ENCODE measurements at places on chromosomes 7 and 10.

GRCh38 chr7:108592646-108593201, 23.1 kb downstream of the DNAJB9 start:
- DNase-seq: no peak

DNA sequence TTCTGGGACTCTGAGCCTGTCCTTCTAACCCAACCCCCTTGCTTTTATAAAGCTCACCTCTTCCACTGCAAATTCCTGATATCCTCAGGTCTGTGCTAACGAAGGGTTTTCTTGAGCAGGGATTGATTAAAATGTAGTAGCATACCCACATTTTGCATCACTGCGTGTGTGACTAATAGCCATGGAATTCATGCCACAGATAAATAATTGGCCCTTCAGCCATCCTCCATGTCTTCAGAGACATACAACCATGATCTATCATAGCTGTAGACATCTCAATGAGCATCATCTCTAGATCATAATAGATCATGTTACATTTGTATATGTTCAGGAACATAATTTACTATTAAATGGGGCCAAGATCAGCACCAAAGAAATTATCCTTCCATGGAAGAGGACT, 990.3 kb downstream of the KCNMA1 start:
- no peak for DNase-seq

GRCh38 chr7:115191526-115191925, 269.6 kb downstream of the MDFIC start:
- no peak for DNase-seq

GRCh38 chr7:24788961-24789576, 31.8 kb upstream of the GSDME start:
- DNase-seq: no peak

GRCh38 chr10:121830101-121830500, 97.7 kb downstream of the ATE1 start:
- no peak for DNase-seq

DNA sequence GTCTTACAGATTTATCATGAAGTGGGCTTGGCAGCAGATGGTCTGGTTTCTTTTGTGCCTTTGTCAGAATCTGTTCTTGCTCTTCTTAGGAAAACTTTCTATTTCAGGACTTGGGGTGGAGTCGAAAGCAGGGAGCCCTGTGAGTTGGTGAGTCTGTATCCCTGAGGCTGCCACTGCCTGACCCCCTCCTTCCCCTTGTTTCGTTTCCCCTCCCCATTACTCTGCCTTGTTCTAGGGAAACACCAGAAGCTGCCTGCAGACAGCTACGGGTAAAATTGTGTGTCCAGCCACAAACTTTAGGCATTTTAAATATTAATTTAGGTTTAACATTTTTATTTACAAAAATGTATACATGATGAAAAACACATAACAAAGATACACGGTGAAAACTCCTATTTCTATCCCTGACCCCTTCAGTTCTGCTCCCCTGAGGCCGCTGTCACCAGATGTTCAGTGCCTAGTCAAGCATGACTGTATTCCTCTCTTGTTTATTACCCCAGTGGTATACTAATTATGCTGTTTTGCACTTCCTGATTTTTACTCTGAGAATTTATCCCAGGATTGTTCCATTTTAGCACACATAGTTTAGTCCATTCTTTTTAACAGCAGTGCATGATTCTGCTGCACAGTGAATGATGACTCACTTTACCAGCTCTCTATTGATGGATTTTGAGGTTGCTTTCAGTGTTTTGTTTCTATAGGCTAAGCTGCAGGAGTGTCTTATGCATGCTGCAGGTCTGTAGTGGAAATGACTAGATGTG, 9.1 kb downstream of the TSPAN14 start:
- DNase-seq: no peak

- DNase-seq: no peak
Observed at GRCh38 chr7:1354661-1355567, 104.4 kb downstream of the MICALL2 start.

DNA sequence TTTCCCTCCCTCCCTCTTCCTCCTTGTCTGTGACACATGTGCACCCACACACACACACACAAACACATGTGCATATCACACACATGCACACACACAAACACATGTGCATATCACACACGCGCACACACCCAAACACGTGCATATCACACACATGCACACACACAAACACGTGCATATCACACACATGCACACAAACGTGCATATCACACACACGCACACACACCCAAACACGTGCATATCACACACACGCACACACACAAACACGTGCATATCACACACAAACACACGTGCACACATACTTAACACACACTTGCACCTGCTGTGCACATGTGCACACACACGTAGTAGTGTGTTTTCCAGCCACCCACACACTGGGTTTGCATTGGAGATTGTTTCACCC, 29.4 kb upstream of the KNDC1 start:
- DNase-seq: no peak

- DNase-seq: no peak
Observed at GRCh38 chr10:88080213-88080612, 216.8 kb downstream of the PTEN start.

DNA sequence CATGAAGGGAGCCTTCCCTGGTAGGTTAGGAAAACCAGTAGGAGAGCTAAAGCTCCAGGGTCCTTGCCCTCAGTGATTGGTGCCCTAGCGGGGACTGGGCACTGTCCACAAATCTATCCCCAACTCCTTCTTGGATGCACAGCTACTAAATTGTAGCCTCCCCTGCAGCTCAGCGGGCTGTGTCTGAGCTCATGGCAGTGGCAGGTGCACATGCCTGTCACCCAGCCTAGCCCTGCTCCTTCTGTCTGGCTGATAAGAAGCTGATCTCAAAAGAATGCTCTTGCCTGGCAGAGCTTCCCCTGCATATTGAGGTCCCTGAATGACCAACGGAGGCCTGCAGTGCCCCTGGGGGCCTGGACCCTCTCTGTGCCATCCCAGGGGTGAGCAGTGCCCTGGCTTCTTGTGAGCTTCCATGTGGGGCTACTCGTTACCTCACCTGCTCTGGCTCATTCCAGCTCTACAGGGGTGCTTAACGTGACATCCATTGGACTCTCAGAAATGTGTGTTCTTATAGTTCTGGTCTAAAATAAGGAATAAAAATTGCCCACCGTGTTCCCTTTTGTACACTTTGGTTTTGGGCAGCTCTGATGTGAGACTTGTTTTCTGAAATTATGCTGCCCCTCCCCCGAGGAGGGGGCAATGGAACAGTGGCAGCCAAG, 59.8 kb upstream of the ANTXRL start:
- no peak for DNase-seq

DNA sequence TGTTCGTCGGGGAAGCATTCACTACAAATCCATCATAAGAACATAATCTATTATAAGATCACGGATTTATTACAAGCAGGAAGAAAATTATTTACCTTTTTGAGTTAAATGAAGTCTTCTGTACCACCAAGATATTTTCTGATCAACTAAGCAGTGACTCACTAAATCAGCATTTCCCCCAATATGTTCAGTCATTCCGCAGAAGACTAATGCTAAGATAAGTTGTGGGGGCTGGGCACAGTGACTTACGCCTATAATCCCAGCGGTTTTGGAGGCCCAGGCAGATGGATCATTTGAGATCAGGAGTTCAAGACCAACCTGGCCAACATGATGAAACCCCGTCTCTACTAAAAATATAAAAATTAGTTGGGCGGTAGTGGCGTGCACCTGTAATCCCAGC, 144.2 kb upstream of the EGR2 start:
- DNase-seq: no peak

DNA sequence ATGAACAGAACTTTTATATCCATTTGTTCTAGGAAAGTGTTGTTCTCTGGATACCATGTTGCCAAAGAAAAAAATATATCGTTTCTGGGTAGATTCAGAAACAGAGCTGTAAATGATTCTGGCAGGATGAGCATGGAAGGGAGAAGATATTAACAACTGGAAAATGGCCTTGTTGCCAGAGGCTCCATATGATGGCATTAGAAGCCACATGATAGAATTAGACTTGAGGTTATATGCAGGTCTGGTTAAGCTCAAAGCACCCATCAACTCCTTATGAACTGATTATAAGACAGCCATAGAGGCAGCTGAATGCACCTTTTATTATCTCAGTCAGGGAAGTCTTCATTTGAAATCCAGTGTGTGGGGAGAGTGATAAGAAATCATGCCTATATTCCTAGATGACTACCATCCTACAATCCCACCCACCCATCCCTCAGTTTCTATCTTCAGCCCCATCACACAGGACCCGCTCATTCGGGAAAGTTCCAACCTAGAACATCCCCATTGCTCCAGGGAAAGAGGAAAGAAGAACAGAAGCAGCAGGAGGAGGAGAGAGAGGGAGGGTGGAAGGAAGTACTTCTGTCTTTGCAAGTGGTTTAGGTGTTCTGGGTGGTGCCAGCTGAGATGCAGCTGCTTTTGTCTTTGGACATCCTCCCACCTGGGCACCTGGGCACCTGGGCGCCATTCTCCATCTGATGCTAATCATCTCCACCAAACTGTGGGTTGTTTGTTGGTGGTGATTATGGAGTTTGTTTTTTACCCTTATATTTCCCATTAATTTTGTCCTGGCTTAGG, 25.5 kb upstream of the TRIL start:
- no peak for DNase-seq

DNA sequence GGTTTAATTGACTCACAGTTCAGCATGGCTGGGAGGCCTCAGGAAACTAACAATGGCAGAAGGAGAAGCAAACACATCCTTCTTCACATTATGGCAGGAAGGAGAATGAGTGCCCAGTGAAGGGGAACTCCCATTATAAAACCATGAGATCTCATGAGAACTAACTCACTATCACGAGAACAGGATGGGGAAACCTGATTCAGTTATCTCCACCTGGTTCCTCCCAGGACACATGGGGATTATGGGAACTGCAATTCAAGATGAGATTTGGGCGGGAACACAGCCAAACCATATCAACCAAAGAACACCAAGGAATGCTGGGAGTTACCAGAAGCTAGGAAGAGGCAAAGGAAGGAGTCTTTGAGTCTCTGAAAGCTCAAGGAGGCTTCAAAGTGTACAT, 94.3 kb downstream of the IPMK start:
- no peak for DNase-seq

DNA sequence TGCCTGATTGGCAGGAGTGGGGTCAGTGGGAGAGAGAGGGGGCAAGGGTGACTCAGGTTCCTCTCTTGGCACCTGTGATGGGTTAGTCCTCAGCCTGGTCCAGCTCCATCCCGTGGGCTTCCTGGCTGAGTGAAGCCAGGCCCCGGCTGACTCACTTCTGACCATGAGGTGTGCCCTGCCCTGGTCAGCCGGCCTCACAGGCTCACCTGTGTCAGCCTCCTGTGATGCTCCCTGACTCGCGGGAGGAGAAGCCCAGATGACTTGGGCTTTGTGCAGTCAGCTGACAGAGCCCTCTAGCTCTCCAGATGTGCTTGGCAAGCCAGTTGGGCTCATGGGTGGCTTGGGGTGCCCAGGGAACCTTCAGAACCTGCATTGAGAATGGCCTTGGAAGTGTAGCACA, 16.0 kb upstream of the PPIF start:
- DNase-seq: no peak

DNA sequence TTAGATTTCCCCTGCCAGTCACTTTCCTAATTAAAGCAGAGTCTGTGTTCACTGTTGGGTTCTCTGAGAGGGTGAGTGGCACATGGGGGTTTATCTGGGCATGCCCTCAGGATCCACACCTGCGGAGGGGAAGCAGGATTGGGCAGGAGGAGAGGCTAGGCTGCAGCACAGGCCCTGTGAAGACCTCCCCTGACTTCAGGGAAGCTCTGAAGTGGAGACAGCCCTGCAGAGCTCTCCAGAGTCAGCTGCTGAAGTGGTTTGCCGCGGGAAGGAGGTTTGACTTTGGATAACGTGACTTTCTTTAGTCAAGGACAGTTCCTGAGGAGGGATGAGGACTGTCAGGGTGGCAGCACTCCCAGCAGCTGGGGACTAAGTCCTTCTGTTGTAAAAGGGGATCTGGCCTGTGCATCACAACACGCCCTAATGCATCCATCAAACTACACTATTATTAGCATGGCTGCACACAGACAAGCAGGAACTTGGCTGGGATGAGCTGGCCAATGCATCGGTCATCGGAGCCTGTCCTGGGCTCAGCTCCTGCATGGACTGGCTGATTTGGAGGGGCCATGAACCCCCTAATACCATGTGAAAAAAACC, 50.9 kb upstream of the LEP start:
- DNase-seq: no peak

DNA sequence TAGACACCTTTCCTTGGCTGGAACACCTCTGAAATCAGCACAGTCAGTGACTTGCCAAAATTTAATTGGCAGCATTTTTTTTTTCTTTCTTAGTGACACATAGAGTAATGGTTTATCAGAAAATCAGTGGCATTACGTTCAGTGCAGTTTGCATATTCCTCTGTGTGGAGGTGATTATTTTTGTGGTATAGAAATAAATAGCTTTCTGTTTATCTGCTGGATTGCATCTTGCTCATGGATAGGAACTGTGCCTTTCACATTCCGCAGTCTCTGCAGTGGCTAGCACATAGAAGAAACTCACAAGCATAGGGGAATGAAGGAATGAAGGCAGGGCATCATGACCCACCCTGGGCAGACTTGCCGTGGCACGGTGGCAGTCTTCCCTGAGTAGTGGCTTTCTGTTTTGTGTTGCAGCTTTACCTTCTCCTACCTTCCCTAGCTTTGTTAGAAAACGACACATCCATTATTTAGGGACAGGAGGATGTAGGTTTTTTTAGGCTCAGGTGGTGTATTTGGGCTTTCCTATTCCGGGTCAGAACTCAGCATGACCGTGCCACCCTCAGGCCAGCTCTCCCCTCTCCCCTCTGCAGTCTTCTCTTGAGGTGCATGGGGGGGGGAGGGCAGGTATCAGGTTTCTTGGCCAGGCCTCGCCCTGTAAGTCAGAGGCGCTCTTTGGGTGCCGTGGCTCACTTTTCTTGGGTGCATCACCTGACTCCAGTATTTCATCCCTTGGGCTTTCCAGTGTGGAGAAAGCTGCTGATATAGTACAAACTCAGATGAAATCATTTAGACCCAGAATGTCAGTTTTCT, 112.5 kb upstream of the GJD4 start:
- DNase-seq: no peak

- DNase-seq: no peak
Observed at GRCh38 chr10:24723386-24723787, 300 bp downstream of the ARHGAP21 start.

GRCh38 chr10:21114683-21115082, 217.6 kb upstream of the NEBL start:
- DNase-seq: no peak

GRCh38 chr10:76549171-76549570, 1088.4 kb downstream of the KCNMA1 start:
- DNase-seq: no peak
